Immature natural killer cell (primary cell): ENCODE measurements at places on chromosomes 7 and 10.
A peak's percentile ranks its signal among the peaks of the same experiment; 100 is the strongest.

DNA sequence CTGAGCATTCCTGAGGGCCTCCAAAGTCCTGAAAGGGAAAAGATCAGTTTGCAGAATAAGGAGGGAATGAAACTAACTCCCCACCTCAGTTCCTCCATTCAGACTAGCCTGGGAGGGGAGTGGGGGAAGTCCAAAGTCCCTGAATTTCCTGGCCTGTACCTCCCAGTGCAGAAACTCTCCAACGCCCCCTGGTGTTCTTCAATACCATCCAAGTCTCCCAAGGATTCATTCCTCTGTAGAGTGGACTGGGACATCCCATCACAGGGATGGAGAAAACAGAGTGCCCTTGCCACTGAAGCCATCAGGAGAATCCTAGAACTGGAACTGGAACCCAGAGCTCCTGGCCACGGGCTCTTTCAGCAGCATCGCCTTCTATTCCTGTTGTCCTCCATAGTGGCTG lies 1.6 kb upstream of the COL13A1 start:
- H3K4me3 ChIP-seq = peak overlapping the region; percentile 85
- peaks cover 45% of the 10 kb centered on the region for H3K4me1 ChIP-seq
- peaks cover 10% of the 10 kb centered on the region for H3K27me3 ChIP-seq
- no peaks in the 10 kb centered on the region for H3K36me3 ChIP-seq
- H3K27ac ChIP-seq = no peak overlapping the region

- H3K36me3 ChIP-seq = no peaks in the 10 kb centered on the region
- H3K27ac ChIP-seq = no peak overlapping the region
- H3K4me3 ChIP-seq = no peak overlapping the region
- DNase-seq = no peak
- H3K4me1 ChIP-seq = no peaks in the 10 kb centered on the region
These were observed 112.5 kb upstream of the DPP6 start for GRCh38 chr7:153939654-153940053.

DNA sequence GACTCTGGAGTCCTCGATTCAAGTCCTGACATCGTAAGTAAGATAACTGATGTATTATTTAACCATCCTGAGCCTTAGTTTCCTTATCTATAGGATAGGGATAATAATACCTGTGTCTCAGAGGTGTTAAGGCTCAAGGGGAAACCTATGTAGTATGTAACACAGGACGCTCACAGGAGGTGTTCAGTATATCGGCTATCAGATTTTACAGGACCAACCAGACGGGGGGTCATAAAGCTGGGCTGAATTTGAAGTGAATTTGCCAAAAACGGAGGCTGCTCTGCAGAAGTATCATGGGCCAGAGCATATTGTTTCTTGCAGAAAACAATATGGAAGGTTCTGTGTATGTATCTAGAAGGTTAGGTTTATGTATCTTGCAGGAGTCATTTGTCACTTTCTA lies 11.1 kb upstream of the ZNF282 start:
- H3K4me3 ChIP-seq = no peak overlapping the region
- no peaks in the 10 kb centered on the region for H3K27me3 ChIP-seq
- H3K36me3 ChIP-seq = peaks cover 10% of the 10 kb centered on the region
- no peak for DNase-seq
- H3K4me1 ChIP-seq = no peaks in the 10 kb centered on the region

GRCh38 chr10:103481974-103482531 lies 3.0 kb upstream of the CALHM3 start:
- H3K27me3 ChIP-seq = no peaks in the 10 kb centered on the region
- H3K36me3 ChIP-seq = no peaks in the 10 kb centered on the region
- H3K27ac ChIP-seq = no peak overlapping the region
- peak; percentile 68 for DNase-seq
- H3K4me3 ChIP-seq = no peak overlapping the region

GRCh38 chr10:677038-677437 lies 12.4 kb downstream of the DIP2C start:
- H3K27ac ChIP-seq = no peak overlapping the region
- H3K4me1 ChIP-seq = no peaks in the 10 kb centered on the region
- no peak for DNase-seq
- H3K36me3 ChIP-seq = no peaks in the 10 kb centered on the region
- H3K27me3 ChIP-seq = peaks cover 6% of the 10 kb centered on the region

- no peak for DNase-seq
- no peak overlapping the region for H3K27ac ChIP-seq
- H3K27me3 ChIP-seq = peaks cover 2% of the 10 kb centered on the region
- H3K4me3 ChIP-seq = no peak overlapping the region
These were observed 362.5 kb downstream of the MALRD1 start for GRCh38 chr10:19411119-19411518.

GRCh38 chr7:141272417-141272816 lies 198.6 kb downstream of the TMEM178B start:
- no peak overlapping the region for H3K4me3 ChIP-seq
- peaks cover 2% of the 10 kb centered on the region for H3K27me3 ChIP-seq
- H3K4me1 ChIP-seq = no peaks in the 10 kb centered on the region

DNA sequence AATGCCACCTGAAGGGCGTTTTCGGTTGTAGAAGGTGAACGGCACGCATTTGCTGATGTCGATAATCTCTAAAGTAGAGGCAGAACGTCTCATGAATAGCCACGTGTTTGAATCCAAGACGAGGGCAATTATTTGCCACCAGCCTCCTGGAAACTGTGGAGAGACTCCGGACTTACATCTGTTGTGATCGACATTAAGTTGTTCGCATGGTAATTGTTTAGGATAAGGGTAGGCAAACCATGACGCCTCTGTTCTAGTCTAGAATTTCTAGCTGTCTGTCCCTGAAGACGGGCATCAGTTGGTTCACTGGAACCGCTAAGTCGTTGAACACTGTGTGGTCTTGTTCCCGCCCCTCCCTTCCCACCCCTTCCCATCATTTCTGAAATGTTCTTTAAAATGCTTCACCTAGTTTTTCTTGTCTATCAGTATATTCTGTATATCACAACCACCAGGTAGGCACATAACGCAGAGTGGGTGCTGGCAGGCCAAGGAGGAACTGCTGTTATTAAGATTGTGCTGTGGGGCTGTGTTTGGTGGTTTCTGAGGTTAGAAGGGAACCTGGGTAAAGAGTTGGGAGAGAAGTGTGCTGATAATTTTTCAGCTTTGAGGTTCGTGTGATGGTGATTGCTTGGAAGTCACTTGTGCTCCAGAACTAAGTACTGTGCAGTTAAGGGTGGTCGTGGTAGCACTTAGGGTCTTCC lies 1.2 kb downstream of the UBE3C start:
- no peaks in the 10 kb centered on the region for H3K27me3 ChIP-seq
- peaks cover 4% of the 10 kb centered on the region for H3K36me3 ChIP-seq
- no peak for DNase-seq
- H3K4me1 ChIP-seq = peaks cover 61% of the 10 kb centered on the region
- H3K27ac ChIP-seq = peak overlapping the region; percentile 86

DNA sequence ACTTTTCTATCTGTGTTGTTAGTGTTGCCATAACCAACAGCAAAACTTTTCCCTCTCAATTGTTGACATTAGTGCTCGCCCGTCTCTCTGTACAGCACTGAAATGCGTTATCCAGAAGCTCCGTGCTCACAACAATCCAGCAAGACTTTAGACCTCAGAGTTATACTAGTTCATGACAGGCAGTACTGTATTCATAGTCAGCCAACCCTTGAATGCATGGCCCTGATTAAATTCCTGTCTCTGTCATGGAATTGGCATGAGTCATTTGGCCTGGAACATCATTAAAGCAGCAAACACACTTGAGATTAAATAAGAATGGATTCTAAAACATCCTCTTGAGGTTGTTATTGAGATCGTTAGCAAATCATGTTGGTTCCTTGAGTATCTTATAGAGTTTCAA lies 405.5 kb upstream of the C7orf33 start:
- no peak for DNase-seq
- no peak overlapping the region for H3K27ac ChIP-seq

- DNase-seq = no peak
- no peaks in the 10 kb centered on the region for H3K36me3 ChIP-seq
- peaks cover 13% of the 10 kb centered on the region for H3K27me3 ChIP-seq
- no peak overlapping the region for H3K4me3 ChIP-seq
- no peak overlapping the region for H3K27ac ChIP-seq
These were observed 86.7 kb upstream of the DUSP5 start for GRCh38 chr10:110411047-110411410.

DNA sequence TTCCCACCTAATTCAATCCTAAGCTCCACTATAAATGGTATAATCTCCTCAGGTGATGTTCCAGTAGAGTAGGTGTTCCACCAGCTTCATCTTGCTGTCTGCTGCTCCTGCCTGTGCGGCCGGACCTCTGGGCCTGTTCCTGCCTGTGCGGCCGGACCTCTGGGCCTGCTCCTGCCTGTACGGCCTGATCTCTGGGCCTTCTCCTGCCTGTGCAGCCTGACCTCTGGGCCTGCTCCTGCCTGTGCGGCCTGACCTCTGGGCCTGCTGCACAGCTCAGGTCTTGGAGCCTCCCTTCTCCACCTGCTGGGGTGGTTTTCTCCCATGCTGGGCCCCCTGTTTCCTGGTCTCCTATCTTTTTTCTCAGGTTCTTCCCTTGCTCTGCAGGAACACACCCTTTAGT lies 117.8 kb downstream of the USP6NL start:
- no peaks in the 10 kb centered on the region for H3K4me1 ChIP-seq
- H3K36me3 ChIP-seq = no peaks in the 10 kb centered on the region
- no peak for DNase-seq
- H3K27ac ChIP-seq = no peak overlapping the region
- no peak overlapping the region for H3K4me3 ChIP-seq

DNA sequence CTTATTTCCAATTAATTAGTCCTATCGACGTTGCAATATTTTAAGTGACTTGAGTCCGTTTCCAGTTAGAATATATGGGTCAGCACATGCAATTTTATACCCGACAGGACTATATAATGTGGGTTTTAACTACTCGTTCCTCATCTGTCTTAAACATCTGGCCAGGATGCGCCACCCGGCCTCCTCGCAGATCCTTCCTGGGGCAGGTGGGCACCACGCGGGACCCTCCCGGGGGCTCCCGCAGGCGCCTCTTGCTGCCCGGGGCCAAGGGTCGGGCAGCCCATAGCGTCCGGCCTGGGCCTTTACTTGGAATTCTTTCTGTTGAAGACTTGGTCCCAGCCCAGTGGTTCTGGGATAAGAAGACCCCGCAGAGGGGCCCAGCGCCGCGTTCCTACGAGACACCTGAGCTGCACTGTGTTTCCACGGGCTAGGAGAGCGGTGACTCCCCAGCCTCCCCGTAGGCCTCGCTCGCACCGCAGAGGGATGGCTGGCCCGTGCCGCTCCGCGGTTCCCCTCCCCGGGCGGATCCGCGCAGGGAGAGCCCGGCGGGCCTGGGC lies 10.1 kb upstream of the MNX1 start:
- peaks cover 29% of the 10 kb centered on the region for H3K27me3 ChIP-seq
- H3K36me3 ChIP-seq = no peaks in the 10 kb centered on the region
- peak overlapping the region; percentile 41 for H3K4me3 ChIP-seq
- DNase-seq = no peak
- H3K27ac ChIP-seq = no peak overlapping the region
